ENCODE measurements at places on chromosomes 12 and 14.

- no peak for DNase-seq
These were observed 334.8 kb upstream of the TMPO start for GRCh38 chr12:98180603-98181002.

GRCh38 chr14:100386121-100386520 is 63.0 kb downstream of the SLC25A47 start:
- DNase-seq: no peak

DNA sequence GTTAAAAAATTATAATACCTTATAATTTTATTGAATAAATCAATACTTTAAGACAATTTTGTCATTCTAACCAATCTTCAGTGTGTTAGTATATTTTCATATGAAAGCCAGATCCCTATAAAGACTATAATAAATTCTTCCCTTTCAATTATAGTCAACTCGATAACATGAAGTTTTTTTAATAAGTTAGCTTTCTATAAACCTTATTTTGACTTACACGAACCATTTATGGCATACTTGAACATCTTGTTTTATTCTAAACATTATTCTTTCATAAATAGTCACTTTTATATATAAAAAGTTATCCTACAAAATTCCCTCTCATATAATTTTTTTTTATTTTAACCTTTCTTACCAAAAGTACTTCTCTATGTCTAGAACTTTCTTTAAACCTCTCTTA is 1002.3 kb downstream of the TMEM121 start:
- DNase-seq: no peak

DNA sequence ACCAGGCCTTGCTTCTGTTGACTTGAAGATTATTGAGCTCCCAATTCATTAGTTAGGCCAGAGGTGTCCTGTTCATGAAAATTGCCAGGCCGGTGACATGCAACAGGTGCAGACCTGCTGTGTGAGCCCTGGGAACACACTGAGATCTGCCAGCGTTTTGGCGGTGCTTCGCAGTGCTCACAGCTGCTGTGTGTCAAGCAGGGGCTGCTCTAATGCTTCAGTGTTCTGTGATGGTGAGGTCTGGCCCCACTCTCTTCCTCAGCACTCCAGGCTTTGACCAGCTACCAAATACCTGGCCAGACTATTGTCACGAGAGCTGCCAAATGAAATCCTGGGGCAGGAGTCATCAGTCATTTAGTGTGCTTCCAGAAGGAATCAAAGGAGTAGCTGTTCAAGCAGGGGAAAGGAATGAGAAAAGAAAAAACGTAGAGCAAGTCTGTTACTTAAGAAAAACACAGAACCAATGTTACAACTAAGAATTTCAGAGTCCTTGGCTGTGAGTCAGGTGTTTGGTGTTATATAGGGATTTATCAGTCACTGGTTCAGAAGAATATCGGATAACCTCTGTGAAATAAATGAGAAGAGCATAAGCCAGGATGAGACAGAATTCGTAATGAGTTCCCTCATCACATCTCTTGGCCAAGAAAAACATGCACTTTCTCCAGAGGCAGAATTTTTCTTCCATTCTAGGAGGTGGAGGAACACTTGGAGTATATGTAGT is 150.8 kb downstream of the FBXL14 start:
- no peak for DNase-seq

- no peak for DNase-seq
These were observed 1282.2 kb upstream of the USP15 start for GRCh38 chr12:60977966-60978365.

GRCh38 chr12:83044736-83045135 is 358.0 kb downstream of the TMTC2 start:
- DNase-seq: no peak

GRCh38 chr12:116390401-116391335 is 113.2 kb upstream of the MED13L start:
- no peak for DNase-seq

GRCh38 chr12:49296836-49297694 is 2.1 kb downstream of the PRPH start:
- DNase-seq: peak; percentile 21

- no peak for DNase-seq
These were observed 10.1 kb downstream of the KRT80 start for GRCh38 chr12:52181746-52182145.

DNA sequence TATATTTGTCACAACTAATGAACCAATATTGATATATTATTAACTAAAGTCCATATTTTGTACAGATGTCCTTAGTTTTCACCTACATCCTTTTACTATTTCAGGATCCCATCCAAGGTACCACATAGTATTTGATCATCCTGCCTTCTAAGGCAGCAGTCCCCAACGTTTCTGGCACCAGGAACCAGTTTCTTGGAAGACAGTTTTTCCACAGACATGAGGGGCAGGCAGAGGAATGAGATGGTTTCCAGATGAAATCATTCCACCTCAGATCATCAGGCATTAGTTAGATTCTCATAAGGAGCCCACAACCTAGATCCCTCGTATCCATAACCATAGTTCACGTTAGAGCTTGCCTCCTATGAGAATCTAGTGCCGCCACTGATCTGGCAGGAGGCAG is 82.8 kb upstream of the BCL2L14 start:
- DNase-seq: no peak

- DNase-seq: peak; percentile 32
These were observed 1.5 kb downstream of the CHD4 start for GRCh38 chr12:6605421-6606330.

DNA sequence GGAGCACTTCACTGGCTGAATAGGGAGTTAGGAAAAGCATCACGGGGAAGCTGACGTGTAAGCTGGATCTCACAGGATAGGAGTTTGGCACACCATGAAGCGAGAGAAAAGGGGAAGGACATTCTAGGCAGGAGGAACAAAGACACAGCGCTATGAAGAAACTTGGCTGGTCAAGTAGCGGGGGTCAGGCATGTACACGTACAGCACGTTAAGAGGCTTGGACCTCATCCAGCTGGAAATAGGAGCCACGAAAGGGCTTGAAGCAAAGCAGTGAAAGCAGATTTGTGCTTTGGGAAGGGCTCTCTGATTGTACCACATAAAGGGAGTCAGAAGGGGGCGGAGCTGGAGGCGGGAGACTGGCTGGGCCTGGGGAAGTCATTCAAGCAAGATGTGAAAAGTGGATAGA is 19.6 kb upstream of the GALNT8 start:
- DNase-seq: no peak

GRCh38 chr12:22641353-22642053 is 16.5 kb downstream of the ETNK1 start:
- no peak for DNase-seq

DNA sequence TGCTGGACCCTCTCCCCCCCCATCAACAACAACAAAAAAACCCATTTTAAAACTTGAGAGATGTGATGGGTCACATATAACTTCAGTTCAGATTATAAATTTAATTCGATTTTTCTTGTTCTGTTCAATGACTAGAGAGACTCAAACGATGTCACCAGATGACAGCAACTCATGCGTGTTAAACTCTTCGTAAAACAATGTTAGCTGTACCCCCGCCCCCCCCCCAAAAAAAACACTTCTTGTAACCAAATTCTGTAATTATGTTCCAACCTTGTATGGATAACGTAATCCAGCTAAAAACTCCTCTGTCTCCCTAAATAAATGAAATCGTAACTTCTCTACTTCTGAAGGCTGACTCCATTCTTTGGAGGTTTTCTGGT is 614 bp upstream of the NACA start:
- DNase-seq: no peak

- DNase-seq: no peak
These were observed 427.5 kb upstream of the MGAT4C start for GRCh38 chr12:86683568-86684304.

- DNase-seq: no peak
These were observed 65.4 kb downstream of the ATXN7L3B start for GRCh38 chr12:74602881-74603672.

DNA sequence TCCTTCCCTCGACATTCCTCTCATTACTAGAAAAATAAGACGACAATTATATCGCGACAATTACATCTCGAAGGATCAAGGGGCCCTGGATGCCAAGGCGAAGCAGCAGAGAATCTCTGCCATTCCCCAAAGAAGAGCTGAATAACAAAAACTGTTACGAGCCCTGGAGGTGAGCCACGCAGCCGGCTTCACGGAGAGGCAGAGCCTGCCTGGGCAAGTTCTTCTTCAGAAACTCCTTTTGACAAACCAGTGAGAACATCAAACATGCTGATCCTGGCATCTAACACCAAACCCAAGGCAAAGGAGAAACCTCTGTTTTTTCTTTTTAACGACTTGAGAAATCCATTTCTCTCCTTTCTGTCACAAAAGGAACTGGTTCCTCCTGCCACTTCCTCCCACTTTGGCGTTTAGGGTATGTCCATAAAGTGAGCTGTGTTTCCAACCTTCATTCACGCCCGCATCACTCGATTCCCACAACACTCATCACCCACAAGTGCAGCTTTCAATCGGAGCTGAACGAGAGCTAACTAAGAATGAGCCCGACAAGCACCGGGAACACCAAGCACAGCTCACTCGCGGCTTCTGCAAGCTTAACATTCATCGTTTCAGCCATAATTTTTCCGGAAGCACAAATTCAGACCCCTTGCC is 21.5 kb downstream of the CCDC88C start:
- no peak for DNase-seq

- no peak for DNase-seq
These were observed 52.7 kb downstream of the RASSF3 start for GRCh38 chr12:64663015-64663414.

GRCh38 chr14:86654558-86655184 is 1124.7 kb downstream of the FLRT2 start:
- no peak for DNase-seq

DNA sequence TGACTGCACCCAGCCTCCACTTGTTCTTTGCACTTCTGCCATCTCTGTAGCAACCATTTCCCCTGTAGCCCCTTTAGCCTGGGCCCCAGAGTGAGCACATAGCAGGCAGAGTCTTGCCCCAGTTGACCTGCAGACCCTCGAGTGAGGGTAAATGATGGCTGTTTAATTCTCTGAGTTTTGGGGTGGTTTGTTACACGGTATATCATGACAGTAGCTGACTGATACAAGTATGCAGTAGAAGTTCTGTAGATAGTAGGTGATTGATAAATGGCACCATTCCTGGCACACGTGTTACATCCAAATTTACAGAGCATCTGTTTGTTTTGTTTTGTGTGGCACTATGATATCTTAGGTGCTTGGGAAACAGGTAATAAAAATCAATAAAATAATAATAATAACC is 32.4 kb downstream of the CALM1 start:
- DNase-seq: no peak

DNA sequence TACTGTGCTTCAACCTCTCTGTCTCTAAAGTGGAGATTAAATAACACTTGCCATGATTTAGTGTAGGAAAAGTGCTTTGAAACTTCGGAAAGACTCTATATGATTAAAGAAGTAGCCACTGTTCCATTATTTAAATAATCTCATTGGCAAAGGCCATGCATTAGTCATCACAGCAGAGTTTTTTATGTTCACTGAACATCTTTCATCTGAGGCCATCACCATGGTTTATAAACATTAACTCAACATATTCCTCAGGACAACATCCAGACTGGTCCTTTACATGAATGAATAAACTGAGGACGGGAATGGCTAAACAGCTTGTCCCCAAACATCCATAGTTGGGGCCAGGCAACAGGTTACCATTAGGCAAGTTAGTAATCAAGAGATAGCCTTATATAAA is 124.6 kb upstream of the FRMD6 start:
- DNase-seq: no peak
